ENCODE measurements at places on chromosomes 3 and 15. TPM values are rescaled to one million over a fixed set of nuclear protein-coding genes. Genes with fewer than 3 reads are reported as not detected.

DNA sequence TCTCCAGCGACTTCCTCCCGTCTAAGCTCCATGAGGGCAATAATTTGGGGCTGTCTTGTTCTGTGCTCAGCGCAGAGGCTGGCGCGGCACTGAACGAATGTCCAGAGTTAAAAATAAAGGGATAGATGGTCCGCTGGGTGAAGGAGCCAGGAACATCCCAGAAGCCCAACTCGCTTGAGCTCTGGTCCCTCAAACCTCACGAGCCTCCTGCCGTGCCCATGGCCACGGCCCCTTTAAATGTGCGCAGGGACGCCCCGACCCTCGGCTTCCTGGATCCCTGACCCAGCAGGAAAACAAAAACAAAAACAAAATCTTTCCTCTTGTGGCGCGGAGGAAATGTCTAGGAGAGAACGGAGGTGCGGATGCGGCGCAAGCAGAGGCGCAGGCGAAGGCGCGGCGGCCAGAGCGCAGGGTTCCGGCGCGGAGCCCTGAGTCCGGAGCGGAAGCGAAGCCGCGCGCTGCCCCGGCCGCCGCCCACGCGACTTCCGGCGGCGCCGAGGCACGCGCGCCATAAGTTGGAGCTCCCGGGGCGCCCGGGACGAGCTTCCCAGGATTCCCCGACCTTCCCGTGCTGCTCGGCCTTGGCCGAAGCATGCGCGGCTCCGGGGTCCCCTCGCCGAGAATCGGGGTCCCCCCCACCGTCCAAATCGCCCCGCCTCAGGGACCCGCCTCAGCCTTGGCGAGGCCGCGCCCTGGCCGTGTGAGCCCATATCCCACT is 52.9 kb upstream of the WNT7A start:
- DNase-seq, result peak; percentile 6

DNA sequence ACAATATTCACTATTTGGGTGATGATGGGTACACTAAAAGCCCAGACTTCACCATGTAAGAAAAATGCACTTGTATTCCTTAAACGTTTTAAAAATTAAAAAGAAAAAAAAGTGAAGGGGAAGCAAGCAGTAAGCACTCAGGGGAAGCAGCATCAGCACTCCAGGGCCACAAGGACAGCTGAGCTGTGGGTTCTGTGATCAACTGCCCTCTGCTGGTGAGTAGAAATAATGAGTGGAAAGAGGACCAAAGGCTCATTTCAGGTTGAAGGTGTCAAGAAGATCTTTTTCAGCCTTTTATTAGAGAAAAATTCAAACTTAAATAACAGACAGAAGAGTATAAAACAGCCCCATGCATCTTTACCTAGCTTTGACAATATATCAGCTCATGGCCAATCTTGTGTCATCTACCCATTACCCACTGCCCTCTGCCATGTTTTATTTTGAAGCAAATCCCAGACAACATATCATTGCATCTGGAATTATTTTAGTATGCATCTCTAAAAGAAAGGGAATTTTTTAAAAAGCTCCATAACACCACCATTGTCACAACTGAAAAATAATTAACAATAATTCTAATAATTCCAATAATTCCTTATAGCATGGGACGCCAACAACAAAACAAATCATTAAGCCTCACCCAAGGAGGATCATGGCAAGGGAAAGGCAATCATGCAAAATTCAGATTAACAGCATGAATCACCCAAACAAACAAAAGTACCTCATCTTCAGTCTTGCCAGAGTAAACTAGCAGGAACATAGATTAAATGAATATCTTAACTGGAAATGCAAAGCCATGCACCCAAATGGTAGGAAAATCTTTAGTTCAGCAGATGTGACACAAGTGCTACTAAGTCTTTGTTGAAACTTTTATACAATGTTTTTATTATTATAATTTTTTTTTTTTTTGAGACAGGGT is 42.5 kb downstream of the TAMM41 start:
- DNase-seq, result no peak

VIPR1 gene
- polyA plus RNA-seq, result 1.6 TPM

FAM3D gene
- not detected for polyA plus RNA-seq

EOMES gene
- 0.24 TPM for polyA plus RNA-seq

MCTP2 gene
- polyA plus RNA-seq, result 0.37 TPM

Measured in forelimb muscle (tissue), 1 donor.